Effector CD8-positive, alpha-beta T cell (primary cell): ENCODE measurements at places on chromosomes 7 and 10.

- no peak for DNase-seq
Measured at GRCh38 chr7:105322655-105323277, 66.0 kb downstream of the SRPK2 start.

DNA sequence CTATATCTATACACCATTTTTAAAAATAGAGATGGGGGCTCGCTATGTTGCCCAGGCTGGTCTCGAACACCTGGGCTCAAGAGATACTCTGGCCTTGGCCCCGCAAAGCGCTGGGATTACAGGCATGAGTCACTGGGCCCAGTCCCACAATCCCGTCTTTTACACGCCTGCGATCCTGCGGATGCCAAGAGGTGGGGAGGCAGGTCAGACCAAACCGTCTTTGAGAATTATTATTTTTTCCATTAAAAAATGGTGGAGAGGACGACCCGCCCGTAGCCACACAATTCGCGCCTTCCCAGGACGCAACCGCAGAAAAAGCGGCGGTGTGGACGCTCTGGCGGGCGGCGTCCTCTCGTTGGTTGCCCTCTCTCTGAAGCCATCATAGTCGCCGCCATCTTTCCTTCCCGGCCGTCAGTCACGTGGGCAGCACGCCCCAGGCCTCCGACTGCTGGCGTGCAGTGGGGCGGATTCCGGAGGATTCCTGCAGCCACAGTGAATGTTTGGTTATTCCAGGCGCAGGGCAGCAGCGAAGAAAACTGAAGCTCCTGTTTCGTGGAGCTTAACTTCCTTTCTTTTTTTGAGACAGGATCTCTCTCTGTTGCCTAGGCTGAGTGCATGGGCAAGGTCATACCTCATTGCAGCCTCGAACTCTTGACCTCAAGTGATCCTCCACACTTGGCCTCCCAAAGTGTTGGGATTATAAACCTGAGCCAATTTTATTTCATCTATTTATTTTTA lies 9.9 kb upstream of the EPHB4 start:
- peak; percentile 54 for DNase-seq

- no peak for DNase-seq
Measured at GRCh38 chr7:157043745-157044144, 33.3 kb upstream of the MNX1 start.

DNA sequence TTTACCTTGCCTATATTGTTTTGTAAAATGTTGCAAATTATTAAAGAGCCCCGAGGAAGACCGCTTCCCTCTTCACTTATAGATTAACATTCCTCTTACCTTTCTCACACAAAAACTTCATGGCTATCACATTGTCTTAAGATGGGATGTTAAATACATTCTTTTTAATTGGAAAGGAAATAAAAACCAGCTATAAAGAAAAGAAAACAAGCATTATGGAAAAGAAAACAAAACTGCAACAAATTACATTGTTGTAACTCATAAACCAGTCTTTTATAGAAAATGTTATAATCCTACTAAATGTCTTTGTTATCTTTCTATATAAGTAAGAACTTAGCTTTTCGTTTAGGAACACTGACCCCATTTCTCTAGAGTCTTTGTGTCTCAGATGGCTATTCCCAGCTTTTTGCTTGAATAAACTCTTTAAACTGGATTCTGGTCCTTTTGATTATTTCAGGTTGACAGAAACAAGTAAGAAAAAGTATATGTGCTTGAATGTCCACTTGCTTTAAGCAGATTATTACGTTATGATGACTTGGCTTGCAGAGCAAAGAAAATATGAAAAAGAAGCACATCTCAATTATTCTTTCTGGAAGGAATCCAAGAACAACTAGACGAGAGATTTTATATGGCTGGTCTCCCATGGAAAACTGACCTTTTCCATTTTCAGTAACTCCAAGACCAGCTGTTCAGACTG lies 128.2 kb downstream of the AKR1D1 start:
- no peak for DNase-seq

- DNase-seq = no peak
Measured at GRCh38 chr10:74786126-74786525, 40.3 kb upstream of the KAT6B start.

DNA sequence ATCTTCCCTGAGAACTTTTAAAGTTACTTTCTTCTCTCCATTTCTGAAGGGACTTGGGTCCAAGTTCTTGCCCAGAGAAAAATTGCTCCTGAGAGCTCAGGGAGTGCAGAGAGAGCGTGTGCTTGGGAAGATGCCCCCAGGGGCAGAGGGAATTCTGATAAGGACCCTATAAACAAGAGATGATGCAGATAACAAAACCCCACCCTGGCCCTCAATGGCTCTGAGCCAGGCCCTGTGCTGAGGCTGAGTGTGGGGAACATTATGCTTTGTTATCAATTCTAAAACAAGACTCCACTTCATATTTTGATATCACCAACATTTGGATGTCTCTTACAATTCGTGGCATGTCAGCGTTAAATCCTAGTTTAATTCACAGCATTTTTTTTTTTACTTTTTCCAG lies 34.4 kb upstream of the HABP2 start:
- DNase-seq = no peak
